Spleen (tissue), 13 donors: ENCODE measurements at places on chromosomes 1 and 21. TPM values are rescaled to one million over a fixed set of nuclear protein-coding genes. Genes with fewer than 3 reads are reported as not detected.

GRCh38 chr1:47302472-47302871 lies 11.5 kb downstream of the STIL start:
- DNase-seq: no peak

DNA sequence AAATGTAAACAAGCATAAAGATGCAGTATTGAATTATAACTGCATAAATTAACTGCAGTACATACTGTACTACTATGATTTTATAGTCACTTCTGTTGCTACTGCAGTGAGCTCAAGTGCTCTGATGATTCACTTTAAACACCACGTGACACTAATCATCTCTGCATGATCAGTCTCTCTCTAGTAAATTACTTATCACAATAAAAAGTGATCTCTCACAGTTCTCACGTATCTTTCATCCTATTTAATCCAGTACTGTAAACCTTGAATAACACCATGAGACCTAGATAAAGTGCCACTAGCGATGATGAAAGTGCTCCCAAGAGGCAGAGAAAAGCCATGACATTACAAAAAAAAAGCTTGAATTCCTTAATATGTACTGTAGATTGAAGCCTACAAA lies 1242.0 kb downstream of the AMY1C start:
- no peak for DNase-seq

DNA sequence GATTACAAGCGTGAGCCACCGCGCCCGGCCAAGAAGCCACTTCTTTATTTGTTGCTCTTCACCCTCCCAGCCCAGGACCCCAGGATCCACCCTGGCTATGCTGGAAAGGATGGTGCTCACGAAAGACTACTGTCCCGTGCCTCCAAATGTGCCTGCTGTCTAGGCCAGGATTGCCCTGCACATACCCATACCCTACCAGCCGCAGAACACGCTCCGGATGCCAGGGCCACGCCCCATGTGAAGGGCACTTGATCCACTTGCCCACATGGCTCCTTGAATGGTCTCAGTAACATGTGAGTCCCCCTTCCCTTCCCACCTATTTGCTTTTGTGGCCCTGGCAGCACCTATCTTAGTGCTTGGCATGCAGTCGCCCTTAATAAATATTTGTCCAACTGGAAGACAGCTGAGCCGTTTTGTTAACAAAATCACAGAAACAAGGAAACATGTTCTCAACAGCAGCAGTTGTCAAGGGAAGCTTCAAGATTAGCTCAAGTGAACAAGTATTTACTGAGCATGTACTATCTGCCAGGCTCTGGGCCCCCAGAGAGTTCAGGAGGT lies 13.8 kb upstream of the UBXN10 start:
- DNase-seq: no peak

GRCh38 chr21:21831036-21831435 lies 832.8 kb downstream of the NCAM2 start:
- no peak for DNase-seq

DNA sequence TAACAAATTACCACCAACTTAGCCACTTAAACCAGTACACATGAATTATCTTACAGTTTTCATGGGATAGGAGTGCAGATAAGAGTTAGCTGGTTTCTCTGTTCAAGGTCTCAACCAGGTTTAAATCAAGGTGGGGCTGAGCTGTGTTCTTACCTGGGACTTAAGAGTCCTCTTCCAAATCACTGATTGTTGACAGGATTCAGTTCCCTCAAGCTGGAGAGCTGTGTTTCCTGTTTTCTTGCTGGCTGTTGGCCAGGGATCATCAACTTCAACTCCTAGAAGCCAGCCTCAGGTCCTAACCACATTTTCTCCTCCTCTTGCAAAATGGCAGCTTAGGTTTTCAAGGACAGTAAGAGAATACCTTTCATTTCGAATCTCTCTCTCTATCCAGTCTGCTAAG lies 123.8 kb upstream of the CHRM3 start:
- DNase-seq: no peak

GRCh38 chr1:66248746-66249145 lies 285.2 kb upstream of the SGIP1 start:
- no peak for DNase-seq

- no peak for DNase-seq
These were observed 295.4 kb upstream of the ESRRG start for GRCh38 chr1:217018648-217019047.

- DNase-seq: no peak
These were observed 54.2 kb downstream of the IFI44 start for GRCh38 chr1:78703806-78704205.

- no peak for DNase-seq
These were observed 505.8 kb downstream of the SMYD3 start for GRCh38 chr1:246001142-246001836.

- no peak for DNase-seq
These were observed 997 bp downstream of the CASZ1 start for GRCh38 chr1:10795276-10796021.

DNA sequence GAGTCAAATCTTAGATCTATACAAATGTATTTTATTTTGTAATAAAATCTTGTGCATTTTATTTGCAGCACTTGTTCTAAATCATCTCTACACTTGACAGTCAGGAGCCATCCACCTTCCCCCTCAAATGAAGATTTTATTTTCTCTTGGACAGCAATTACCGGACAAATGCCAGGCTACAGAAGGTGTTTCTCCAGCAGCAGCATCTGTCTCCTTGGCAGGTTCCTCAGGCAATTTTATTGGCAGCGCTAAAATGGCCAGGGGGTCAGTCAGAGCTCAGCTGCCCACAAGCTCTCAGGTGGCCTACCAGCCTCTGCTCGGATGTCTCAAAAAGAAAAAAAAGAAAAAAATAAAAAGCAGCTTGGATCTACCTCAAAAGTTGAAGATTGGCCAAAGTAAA lies 107.6 kb downstream of the DAB1 start:
- no peak for DNase-seq

GRCh38 chr1:108011295-108011694 lies 46.3 kb upstream of the VAV3 start:
- DNase-seq: no peak

DNA sequence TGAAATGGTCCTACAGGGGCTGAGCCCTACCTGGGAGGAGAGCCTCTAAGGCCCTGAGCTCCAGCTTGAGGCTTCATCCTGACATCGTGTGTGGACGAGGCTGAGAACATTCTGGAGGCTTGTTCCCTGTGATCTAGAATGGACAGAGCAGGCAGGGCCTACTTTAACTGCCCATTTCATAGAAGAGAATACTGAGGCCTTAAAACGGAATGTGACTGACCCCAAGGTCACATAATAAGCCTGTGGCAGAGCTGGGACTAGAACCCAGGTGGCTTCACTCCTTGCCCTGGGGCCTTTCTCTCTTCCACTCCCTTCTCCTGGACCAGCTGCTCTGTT lies 6.0 kb upstream of the SDC3 start:
- no peak for DNase-seq

DNA sequence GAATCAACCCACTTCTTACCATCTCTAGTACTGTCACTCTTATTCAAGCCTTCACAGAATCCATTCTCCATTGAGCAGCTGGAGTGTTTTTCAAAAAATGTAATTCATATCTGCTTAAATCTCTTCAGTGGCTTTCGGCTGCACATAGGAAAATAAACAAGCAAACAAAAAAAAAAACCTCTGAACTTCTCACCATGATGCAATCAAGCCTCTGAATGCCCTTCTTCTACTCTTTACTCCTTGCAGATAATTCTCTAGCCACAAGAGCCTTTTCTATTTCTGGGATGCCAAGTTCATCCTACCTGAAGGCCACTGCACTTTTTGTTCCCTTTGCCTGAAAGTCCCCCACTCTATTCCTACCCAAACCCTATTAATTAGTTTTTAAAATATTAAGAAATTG lies 14.2 kb downstream of the PIGM start:
- DNase-seq: no peak

DNA sequence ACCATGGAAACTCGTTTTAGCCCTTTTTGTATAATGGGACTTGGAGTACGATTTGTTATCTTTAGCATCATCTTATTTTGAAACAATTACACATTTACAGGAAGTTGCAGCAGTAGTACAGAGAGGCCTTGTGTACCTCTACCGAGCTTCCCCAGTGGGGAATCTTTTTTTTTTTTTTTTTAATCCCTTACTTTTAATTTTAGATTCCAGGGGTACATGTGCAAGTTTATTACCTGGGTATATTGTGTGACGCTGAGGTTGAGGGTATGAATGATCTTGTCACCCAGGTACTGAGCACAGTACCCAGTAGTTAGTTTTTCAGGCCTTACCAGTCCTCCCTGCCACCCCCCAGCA lies 45.9 kb downstream of the HHAT start:
- DNase-seq: no peak

DNA sequence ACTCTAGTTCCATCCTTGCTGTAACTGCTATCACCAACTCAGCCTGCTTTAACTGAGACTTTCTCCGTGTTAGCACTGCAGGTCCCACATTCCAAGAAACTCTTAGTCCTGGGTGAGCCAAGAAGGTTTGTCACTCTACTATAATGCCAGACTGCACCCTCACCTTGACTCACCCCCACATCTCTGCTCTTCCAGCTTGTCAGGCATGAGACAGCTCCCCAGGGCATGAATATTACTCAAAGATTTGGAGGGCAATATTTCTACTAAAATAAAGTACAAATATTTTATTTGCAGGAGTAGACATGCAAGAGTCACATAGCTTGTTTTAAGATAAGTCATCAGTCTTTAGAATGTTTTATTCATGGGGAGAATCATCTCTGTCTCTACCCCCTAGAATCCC lies 110.2 kb downstream of the MATN1 start:
- no peak for DNase-seq

- DNase-seq: no peak
These were observed 179.4 kb upstream of the EDN2 start for GRCh38 chr1:41663671-41664400.

GRCh38 chr21:44347911-44348451 lies 5.4 kb upstream of the TRPM2 start:
- DNase-seq: no peak

GRCh38 chr1:153441238-153441755 lies 19.2 kb downstream of the S100A7 start:
- DNase-seq: peak; percentile 51

GRCh38 chr1:15422871-15423270 lies 13.2 kb downstream of the EFHD2 start:
- DNase-seq: no peak

GRCh38 chr1:189678779-189679178 lies 798.9 kb downstream of the BRINP3 start:
- no peak for DNase-seq

DNA sequence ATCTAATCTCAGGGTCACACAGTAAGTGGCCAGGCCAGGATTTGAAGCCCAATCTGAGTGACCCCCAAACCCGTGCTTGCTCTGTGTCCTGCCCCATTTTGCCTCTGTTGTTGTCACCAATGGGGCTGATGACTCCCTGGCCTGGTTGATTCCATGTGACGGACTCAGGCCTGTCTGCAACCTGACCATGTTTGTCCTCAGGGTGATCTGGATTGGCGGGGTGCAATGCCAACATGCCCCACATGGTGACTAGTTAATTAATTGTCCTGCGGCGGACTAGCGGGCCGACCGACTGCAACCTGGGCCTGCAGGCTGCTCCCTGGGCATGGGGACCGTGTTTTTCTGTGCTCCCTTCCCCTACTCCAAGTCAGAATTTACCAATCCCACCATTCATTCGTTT lies 256.3 kb downstream of the MATN1 start:
- DNase-seq: peak; percentile 43

DNA sequence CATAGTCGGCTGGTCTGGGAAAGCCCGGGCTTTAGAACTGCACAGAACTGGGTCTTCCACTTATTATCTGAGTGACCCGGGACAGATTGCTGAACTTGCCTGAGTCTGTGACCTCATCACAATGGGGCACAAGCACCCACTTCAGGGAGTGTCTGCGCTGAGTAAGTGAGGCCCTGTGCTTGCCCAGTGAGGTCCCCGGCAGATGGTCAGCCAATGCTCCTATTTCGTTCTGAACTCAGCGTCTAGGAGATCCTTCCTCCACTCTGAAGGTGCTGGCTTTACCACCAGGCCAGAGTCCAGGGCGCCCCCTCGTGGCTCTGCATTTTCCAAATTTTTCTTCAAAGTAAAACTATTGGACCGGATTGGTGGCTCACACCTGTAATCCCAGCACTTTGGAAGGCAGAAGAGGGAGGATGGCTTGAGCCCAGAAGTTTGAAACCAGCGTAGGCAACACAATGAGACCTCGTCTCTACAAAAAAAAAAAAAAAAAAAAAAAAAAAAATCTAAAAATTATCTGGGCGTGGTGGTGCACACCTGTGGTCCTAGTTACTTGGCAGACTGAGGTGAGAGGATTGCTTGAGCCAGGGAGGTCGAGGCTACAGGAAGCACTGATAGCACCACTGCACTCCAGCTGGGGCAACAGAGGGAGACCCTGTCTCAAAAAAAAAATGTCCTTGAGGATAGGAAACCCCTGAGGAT lies 61.7 kb downstream of the FCRL5 start:
- peak; percentile 79 for DNase-seq

GRCh38 chr1:166182281-166182680 lies 15.5 kb upstream of the FAM78B start:
- DNase-seq: no peak

GRCh38 chr1:87702455-87702854 lies 373.8 kb downstream of the LMO4 start:
- DNase-seq: no peak

The KCNA3 gene
- 20.4 TPM for total RNA-seq

The SH2D1B gene
- total RNA-seq: 11.0 TPM

The CD164L2 gene
- not detected for total RNA-seq

The RGS21 gene
- total RNA-seq: not detected

The AIRE gene
- not detected for total RNA-seq

The PPCS gene
- 64.2 TPM for total RNA-seq

The PKN2 gene
- 46.6 TPM for total RNA-seq

The CRABP2 gene
- 1.2 TPM for total RNA-seq

The FAM151A gene
- total RNA-seq: 0.77 TPM

The NFASC gene
- total RNA-seq: 20.6 TPM
